ENCODE measurements at places on chromosomes 6 and 20.

DNA sequence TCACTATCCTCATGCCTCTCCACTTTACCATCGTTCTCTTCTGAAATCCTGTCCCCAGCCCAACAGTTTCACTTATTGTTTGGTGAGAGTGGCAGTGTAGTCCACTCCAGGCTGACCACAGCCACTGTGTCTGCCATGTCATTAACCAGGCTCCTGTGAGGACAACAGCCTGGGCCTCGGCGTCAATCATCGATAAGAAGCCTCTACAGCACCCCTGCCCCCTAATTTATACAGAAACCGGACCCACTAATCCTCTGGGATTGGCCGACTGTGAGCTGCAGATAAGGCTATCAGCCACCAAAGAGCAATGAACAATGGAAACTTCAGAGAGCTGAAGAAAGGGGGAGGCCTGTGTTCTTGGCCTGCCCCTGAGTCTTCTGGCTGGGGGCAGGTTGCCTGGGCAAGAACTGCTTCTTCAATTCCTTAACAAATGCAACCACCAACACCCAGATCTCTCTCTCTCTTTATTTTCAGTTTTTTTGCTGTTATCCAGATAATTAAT lies 3.4 kb downstream of the EGFL8 start:
- DNase-seq: no peak

- no peak for DNase-seq
Measured at GRCh38 chr6:151497905-151498304, 4.1 kb downstream of the CCDC170 start.

DNA sequence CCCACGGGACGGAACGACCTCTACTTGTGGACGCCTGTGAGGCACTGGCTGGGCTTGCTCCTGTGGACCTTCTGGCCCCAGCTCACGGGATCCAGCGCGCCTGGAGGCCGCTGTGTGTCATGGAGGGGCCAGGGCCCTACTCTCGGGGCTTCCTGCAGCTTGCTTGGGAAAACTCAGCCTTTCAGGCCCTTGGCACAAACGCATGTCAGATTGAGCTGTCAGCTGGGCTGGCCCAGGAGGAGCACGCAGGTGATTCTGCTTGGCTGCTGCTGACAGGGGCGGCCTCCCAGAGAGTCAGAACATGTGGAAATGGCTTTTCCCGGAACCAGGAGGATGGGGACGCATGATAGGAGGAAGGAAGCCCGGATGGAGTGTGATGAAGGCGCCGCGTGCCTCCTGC lies 39.7 kb downstream of the TMEM181 start:
- no peak for DNase-seq

GRCh38 chr6:15668918-15669317 lies 6.1 kb upstream of the DTNBP1 start:
- DNase-seq: no peak

DNA sequence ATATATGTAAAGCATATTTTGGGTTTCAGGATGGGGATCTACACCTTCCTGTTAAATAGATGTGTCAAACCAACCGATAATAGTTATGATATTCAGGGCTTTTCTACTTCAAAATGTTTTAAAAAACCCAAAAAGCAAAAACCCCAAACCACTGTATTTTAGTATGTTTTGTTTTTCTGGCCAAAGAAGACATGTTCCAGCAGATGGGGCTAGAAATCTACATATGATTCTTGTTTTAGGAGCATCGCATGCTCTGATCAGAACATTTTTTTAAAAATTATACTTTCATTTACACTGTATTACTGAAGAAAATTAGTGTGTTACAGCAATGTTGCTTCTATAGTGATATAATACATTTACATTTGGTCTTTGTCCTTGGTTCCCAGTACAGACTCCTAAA lies 11.0 kb downstream of the RMND1 start:
- DNase-seq: no peak

All from hypothalamus (tissue), 51 donors.